ENCODE measurements at places on chromosomes 7 and 10.

GRCh38 chr10:92846854-92847201 is 1.5 kb upstream of the EXOC6 start:
- DNase-seq, result no peak

- peak; percentile 58 for DNase-seq
These were observed 27.0 kb upstream of the ZPBP start for GRCh38 chr7:50119815-50120637.

GRCh38 chr10:77332256-77332655 is 305.4 kb downstream of the KCNMA1 start:
- no peak for DNase-seq

GRCh38 chr7:105874055-105874454 is 2.3 kb downstream of the ATXN7L1 start:
- DNase-seq, result no peak

GRCh38 chr7:99211241-99211602 is 3.3 kb upstream of the KPNA7 start:
- no peak for DNase-seq

Data from activated CD4-positive, alpha-beta T cell treated with anti-CD3 and anti-CD28 coated beads, Interleukin-2, Interleukin-6, amounts not matched to agents 100 ng/mL and 50 ng/mL, durations not matched to agents 16 hours and 8 hours (primary cell).